ENCODE measurements at places on chromosomes 16 and 17.

DNA sequence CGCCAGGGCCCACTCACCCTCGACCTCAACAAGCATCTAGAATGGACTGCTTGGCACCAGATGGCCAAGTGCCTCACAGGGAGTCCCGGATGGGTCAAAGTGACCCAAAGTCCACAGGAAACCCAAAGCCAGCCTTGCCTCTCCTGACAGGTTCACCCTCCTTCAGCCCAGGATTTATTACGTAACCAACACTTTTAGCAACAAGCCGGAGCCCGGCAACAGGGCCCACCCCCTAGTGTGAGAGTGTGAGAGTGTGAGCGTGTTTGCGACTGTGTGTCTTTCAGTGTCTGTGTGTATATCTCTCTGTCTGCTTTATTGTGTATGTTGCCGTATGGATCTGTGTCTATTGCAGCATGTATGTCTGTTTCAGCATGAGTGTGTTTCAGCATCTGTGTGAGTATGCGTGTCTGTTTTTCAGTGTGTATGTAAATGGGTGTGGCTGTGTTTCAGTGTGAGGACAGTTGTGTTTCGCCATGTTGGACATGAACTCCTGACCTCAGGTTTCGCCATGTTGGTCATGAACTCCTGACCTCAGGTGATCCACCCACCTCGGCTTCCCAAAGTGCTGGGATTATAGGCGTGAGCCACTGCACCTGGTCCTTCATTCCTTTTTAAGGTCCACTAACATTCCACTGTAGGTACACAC, 13.7 kb upstream of the PEMT start:
- no peaks in the 10 kb centered on the region for H3K27me3 ChIP-seq
- no peaks in the 10 kb centered on the region for H3K36me3 ChIP-seq
- H3K4me3 ChIP-seq = no peak overlapping the region
- H3K4me1 ChIP-seq = no peaks in the 10 kb centered on the region

- no peak overlapping the region for H3K4me3 ChIP-seq
- H3K36me3 ChIP-seq = no peaks in the 10 kb centered on the region
- H3K27ac ChIP-seq = no peak overlapping the region
- H3K27me3 ChIP-seq = no peaks in the 10 kb centered on the region
- no peaks in the 10 kb centered on the region for H3K4me1 ChIP-seq
Observed at GRCh38 chr16:54317101-54317611, 30.6 kb upstream of the IRX3 start.

DNA sequence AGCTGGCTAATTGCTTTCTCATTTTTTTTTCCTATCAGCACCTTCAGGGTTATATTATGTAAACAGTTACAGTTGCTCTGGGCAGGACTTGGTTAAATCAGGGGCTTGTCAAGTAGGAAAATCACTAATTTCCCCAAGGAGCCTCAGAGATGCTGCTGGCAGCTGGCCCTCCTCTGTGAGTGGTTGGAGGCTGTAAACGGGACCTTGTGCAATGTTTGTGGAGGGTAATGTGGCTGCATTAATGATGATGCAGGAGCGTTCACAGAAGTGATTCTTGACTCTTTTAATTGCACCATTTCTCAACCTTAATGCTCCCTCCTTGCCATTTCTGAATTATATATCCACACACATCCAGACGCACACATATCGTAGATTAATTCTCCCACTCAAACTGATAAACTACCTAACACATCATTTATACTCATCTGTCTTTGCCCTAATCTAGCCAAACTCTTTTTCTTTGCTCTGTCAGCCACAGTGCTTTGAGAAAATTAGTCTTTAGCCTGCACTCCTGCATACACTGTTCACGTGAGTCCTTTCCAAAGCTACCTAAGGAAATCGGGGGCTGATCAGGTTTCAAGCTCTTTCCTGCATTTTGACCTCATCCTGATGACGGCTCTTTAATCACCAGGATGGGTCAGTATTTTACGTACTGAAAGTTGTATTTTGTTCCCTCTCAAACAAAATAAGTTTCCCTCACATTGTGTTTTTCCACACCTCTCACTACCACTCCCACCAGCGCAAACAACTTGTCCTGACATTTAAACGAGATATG, 154.4 kb upstream of the PIRT start:
- H3K4me3 ChIP-seq = no peak overlapping the region
- H3K4me1 ChIP-seq = no peaks in the 10 kb centered on the region

DNA sequence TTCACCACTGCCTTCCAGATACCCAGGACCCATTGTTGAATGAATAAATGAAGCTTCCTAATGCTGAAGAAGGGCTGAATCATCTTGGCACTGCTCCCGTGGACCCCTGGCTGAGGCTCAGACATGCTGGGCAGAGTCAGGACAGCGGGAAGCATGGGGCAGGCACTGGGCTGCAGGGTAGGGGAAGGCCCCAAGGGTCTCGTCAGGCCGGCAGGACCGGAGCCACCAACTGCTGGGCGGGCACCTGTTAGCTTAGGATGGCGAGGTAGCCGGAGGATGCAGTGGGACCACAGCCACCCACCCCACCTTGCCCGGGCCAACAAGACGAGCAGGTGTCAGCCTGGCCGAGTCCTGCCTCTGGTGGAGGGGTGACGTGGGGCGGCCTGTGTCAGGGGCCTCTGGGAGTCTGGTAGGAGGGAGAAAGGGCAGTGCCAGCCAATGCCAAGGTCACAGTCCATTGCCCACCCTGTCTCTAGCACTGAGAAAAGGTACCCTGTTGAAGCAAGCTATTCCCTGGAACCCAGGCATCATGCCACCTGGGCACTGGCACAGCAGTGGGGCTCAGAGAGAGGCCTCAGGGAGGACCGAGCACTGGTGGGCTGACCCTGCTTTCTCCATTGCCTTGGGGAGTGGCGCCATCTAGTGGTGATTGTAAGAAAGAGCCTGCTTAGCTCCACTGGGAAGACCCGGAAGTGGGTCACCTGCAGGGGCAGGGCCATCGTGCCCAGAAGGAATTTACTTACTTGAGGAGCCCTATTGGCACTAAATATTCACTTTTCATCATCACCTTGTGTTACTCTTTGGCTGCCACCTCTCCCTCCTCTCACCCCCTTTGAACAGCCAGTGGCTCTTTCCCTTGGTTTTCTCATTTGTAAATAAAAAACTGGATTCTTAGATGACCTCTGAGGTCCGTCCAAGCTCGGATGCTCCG, 3.0 kb upstream of the DLX3 start:
- H3K27me3 ChIP-seq = peaks cover 26% of the 10 kb centered on the region
- H3K27ac ChIP-seq = no peak overlapping the region
- peak; percentile 69 for DNase-seq
- no peak overlapping the region for H3K4me3 ChIP-seq
- H3K4me1 ChIP-seq = no peaks in the 10 kb centered on the region

DNA sequence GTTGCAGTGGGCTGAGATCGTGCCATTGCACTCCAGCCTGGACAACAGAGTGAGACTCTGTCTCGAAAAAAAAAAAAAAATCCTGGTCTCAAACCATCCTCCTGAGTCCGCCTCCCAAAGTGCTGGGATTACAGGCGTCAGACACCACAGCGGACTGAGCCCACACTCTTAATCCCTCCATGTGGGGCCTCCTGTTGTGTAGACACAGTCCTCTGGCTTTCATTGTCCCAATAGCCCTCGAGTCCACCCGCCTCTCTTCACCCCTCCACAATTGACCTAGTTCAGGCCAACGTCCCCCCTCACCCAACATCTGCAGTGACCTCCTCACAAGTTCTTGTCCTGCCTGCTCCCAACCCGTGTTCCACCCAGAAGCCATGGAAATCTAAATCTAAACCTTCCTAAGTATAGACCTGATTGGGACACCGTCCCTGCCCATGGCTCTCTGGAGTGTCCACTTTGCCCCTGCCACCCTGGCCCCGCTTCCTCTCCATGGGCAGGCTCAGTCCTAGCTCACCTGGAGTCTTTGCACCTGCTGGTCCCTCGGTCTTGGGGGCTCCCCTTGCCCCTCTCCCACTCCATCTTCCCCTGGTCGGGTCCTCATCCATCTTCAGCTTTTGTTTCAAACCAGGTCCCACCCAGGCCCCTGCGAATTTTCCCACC, 46.7 kb downstream of the HAPSTR1 start:
- H3K4me1 ChIP-seq = peaks cover 7% of the 10 kb centered on the region
- H3K4me3 ChIP-seq = no peak overlapping the region
- DNase-seq = no peak
- no peaks in the 10 kb centered on the region for H3K36me3 ChIP-seq
- H3K27me3 ChIP-seq = no peaks in the 10 kb centered on the region

DNA sequence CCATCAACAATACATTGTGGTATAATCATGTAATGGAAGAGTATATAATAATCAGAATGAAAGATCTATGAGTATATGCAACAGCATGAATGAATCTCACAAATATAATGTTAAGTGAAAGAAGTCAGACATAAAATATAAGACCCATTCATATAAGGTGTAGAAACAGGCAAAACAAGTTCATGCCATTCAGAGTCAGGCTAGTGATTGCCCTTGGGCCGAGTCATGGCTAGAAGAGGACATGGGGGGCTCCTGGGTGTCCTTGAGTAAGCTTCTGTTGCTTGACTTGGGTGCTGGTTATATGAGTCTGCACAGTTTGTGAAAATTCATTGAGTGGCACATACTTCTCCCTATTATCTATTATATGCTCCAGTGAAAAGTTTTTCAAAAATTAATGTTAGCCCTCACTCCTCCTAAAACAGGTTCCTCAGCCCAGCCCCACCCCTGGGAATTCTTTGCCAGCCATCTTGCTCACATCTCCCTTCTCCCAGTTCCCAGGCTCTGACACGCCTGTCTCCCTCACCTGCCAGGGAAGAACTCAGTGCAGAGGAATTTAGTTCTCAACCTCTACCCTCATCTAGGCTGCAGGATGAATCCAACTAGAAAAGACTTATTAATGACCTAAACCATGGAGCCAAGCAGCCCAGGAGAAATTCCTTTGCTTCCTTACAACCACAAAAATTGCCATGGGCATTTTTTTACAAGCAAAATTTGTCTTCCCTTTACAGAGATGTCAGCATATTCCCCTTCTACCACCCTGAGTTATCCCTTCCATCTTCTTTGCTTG, 52.4 kb upstream of the NFAT5 start:
- H3K27me3 ChIP-seq = no peaks in the 10 kb centered on the region
- H3K4me1 ChIP-seq = no peaks in the 10 kb centered on the region
- H3K27ac ChIP-seq = no peak overlapping the region
- H3K4me3 ChIP-seq = no peak overlapping the region
- DNase-seq = no peak
- no peaks in the 10 kb centered on the region for H3K36me3 ChIP-seq

GRCh38 chr17:57530508-57530907, 214.6 kb downstream of the CCDC182 start:
- H3K4me3 ChIP-seq = no peak overlapping the region
- no peaks in the 10 kb centered on the region for H3K36me3 ChIP-seq
- DNase-seq = no peak
- H3K27ac ChIP-seq = no peak overlapping the region
